ENCODE measurements at places on chromosomes 12 and 14.

- DNase-seq, result no peak
These were observed 24.8 kb upstream of the CLMN start for GRCh38 chr14:95344536-95344935.

DNA sequence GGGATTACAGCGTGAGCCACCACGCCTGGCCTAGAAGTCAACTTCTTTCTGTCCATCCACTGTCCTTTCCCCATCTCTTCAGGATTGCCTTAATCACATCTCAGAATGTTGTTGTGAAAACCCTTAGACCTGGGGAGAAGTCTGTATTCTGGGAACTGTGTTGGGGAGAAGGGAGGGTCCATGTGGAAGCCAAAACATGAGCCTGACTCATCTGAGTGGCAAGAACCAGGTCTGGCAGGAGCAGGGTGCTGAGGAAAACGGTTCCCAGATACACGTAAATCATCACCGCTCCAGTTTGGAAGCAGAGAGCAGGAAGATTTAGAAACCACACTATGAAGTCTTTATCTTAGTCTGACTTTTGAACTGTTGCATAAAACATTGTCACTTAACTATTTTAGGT is 245.6 kb upstream of the RGS6 start:
- DNase-seq, result no peak

- no peak for DNase-seq
These were observed 105.8 kb downstream of the AVPR1A start for GRCh38 chr12:63045020-63045860.

DNA sequence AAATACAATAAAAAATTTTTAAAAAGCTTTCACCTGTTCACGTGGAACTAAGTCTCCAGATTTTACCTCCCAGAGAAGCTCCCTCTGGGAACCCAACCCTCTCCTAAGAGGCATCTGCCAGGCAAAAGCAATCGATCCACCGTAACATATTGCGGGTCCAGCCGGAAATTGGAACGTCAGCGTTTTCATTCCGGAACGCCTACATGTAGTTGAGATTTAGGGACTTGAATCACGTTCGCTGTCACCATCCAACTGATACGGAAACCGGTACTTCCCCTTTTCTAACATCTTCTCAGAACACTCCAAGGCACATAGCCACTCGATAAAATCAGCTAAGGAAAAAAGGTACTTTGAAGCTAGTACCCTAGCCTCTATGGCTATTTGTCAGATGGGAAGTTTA is 70.3 kb downstream of the COX16 start:
- DNase-seq, result no peak

GRCh38 chr12:39239490-39240486 is 203.1 kb downstream of the KIF21A start:
- DNase-seq, result no peak

All from stimulated activated CD8-positive, alpha-beta memory T cell treated with anti-CD3 and anti-CD28 coated beads, Interleukin-7, amount 100 ng/mL, for 1 hour (primary cell).